ENCODE measurements at places on chromosomes 2 and 18.

DNA sequence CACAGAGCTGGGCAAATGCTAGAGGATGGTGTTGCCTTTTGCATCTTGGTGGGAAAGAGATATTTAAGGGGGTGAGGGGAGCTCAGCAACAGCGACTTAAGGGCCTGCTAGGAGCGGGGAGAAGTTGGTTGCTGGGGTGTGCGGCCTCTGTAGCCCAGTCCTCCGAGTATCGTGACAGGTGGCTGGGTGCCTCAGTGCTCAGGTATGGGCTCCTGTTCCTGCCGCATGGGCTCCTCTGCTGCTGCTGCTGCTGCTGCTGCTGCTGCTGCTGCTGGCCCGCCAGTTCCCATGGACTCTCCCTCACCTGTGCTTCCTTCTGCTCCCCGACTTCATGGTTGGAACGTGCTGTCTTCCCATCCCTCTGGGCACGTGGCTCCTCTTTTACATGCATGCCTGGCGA is 22.0 kb downstream of the AGAP1 start:
- no peak for DNase-seq

- DNase-seq: no peak
Measured at GRCh38 chr2:237758185-237758584, 40.4 kb upstream of the RBM44 start.

- no peak for DNase-seq
Measured at GRCh38 chr2:153474876-153475435, 3.6 kb downstream of the RPRM start.

DNA sequence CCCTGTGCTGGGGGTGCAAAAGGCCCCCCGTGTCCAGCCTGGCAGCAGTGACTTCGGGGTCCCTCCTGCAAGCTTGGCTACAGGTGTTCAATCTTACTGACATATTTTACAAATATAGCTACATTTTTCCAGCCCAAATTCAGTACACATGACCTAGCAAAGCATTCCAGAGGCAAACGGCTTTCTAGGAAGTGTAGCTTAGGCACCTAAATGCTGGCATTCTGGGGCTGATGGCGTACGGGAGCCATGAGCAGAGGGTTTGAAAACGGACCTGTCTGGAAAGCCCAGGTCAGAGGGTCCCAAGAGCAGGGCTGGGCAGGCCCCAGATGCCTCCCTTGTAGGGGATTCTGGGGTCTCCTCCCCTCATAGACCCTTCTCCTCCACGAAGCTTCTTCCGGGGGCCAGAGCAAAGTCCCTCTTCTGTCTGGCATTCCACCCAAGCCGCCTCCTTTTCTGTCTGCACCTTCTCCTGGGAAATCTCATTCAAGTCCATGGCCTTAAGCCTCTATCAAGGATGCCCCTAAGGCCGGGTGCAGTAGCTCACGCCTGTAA is 63.3 kb upstream of the ASAP2 start:
- no peak for DNase-seq

- no peak for DNase-seq
Measured at GRCh38 chr2:62197011-62197924, 1.4 kb downstream of the B3GNT2 start.

GRCh38 chr18:8741117-8741516 is 35.8 kb downstream of the MTCL1 start:
- DNase-seq: no peak

DNA sequence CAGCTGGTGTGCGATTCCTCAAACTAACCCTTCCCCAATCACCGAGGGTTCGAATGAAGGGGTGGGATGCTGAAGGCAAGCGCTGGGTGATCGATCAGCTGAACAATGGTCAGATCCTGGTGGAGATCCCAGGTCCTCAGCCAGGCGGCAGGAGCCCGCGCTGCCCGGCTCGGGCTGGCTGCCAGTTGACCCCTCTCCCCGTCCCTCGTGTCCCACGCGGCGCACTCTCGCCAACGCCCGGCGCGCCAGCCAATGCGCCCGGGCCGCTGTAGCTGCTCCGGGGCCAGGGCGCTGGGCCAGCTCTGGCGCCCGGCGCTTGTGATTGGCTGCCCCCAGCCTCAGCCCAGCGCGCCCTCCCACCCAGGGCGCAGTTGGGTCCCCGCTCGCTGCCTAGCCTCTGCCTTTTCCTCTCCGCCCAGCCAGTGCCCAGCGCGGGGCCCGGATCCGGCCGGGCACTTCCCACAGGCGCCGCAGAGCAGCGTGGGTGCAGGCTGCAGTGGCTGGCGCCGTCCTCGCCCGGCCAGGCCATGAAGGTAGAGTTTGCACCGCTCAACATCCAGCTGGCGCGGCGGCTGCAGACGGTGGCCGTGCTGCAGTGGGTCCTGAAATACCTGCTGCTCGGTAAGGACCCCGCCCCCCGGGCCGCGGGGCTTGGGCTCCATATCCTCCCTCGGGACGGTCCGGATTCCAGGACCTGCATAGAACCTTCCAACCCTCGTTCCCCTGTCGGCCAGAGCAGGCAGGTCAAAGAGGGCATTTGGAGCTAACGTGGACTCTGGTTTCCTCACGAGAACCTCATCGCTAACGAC is at the start of gene MOGAT1:
Gene MOGAT1, plus strand, starts transcription at position 400 of the 809 bp plus-strand sequence. Its CDS starts 128 bp downstream, at position 528.
- no peak for DNase-seq

- no peak for DNase-seq
Measured at GRCh38 chr2:72834596-72834995, 8.8 kb upstream of the EXOC6B start.

DNA sequence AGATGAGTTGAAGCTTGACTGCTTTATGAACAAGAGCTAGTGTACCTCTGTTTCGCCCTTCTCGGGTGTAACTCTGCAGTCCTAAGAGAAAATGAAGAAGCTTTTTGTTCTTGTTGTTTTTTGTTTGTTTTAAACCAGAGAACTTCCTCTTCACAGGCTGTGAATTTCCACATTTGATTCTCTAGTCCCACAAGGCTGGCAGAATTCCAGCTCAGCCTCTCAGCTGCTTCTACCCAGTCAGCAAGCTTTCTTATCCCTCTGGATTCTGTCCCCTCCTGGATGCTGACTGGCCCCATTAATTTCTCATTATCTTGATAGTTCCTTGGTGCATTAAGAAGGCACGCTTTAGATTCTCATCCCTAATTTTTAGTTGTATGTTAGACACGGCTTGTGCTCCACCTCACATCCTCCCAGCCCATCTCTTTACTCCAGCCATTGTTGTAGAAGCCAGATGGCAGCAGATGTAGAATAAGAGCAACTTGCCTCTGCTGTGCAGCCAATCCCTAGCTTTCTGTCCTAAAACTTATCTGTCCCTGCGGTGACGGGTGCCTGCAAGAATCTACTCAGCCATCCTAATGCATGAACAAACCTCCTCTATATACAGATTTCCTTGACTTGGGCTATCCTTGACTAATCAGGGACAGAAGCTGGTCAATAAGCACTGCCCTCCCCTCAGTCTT is 12.3 kb upstream of the RESP18 start:
- no peak for DNase-seq
